Right forelimb (tissue), 1 donor: ENCODE measurements at places on chromosomes 1 and 21.

DNA sequence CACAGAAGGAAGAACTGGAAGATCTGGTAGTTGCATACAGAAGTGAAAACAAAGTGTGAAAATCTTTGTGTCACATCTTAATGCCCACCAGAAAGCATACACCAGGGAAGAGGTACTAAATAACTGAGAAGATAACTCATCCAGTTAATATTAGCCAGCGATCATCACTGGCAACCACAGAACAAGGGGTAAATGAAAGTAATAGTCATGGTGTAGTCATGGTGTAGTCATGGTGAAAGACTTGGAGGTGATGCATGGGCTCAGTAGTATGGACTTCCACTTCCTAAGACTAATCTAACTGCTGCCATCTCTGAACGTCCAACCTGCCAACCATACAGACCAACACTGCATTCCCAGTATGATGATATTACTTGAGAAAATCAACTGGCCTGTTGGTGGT is 481.2 kb upstream of the NR5A2 start:
- no peak for DNase-seq

- DNase-seq = no peak
Observed at GRCh38 chr1:201471772-201472171, 2.8 kb upstream of the PHLDA3 start.

- no peak for DNase-seq
Observed at GRCh38 chr1:30748699-30749401, 8.7 kb downstream of the LAPTM5 start.

- no peak for DNase-seq
Observed at GRCh38 chr1:174652569-174653280, 205.0 kb downstream of the GPR52 start.

DNA sequence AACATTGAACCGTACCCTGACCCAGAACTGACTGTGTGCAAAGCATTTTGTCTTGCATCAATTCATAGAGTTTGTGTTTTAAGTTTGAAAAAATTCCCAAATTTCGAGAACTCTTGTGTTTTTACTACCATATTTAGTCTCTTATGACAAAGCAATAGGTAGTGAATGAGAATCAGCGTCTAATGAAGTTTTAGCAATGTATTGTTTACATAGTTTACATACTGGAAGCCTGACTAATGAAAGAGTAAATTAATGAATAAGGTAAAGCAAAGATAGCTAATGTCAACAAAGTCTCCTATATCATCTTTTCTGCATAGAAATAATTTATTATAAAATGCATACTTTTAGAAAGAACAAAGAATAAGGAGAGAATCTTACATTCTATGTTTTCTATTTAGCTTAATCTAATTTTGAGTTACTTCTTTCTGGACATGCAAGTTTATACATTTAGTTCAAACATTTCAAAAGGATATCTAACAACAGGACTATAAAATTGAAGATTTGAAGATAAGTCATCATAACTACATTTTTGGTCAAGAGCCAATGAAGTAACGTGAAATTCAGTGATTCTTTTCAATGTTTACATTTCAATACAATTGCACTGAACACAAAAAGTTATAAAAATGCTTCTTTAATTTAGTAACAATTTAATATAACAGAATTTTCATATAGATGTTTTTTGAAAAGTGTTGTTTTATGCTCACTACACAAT is 1943.7 kb downstream of the NCAM2 start:
- DNase-seq = no peak

GRCh38 chr1:203282720-203283542 is 22.4 kb upstream of the BTG2 start:
- DNase-seq = no peak

DNA sequence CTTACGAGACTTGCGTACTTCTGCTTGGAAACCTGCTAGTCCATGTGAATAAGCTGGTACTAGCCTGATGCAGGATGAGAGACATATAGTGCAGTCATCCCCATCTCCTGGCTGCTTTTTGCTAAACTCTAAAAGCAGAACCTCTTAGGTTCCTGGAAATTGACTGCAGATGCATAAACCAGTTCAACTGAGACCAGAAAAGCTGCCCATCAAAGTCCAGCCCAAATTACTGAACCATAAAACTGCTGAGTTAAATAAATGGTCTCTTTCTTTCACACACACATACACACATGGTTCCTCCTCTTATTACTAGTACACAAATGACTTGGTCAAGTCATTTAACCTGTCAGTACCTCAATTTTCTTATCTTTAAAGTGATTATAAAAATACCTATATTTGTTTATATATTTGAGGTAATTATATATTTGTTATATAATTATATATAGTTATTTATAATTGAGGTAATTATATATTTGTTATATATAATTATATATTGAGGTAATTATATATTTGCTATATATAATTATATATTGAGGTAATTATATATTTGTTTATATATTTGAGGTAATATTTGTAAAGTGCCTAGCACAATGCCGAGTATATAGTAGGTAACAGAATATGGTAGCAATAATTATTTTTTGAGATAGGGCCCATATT is 25.2 kb upstream of the RABGAP1L start:
- DNase-seq = no peak

DNA sequence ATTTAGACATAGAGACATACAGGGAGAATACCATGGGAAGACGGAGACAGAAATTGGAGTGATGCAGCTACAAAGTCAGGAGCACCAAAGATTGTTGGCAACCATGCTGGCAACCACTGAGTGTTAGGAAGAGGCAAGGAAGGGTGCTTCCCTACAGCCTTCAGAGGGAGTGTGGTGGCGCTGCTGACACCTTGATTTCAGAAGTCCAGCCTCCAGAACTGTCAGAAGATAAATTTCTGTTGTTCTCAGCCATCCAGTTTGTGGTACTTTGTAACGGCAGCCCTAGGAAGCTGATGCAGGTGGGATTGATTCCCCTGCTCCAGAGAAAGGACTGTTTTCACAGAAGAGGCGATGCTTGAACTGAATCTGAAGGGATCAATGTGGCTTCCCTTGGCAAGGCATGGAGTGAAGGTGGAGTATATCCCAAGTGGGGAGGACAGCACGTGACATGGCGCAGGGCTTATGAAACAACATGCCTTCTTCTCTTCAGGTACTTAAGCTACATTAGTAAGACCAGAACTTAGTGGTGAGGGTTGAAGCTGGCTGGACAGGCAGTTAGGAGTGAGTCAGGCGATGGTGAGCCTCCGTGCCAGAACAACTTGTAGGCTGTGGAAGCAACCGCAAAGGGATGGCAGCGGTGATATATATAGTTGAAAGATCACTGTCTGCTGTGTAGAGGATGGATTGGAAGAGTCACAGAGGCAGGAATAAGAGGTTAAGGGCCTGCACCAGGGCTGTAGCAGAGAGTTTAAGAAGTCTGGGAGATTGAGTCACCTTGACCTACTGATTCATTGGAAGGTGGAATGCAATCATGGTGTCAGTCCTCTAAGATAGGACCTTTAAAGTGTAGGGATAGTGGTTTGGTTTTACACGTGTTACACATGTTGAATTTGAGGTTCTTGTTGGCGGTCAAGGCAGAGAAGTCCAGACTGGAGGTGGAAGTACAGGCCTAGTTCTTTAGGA is 2.1 kb downstream of the LEPR start:
- DNase-seq = no peak

DNA sequence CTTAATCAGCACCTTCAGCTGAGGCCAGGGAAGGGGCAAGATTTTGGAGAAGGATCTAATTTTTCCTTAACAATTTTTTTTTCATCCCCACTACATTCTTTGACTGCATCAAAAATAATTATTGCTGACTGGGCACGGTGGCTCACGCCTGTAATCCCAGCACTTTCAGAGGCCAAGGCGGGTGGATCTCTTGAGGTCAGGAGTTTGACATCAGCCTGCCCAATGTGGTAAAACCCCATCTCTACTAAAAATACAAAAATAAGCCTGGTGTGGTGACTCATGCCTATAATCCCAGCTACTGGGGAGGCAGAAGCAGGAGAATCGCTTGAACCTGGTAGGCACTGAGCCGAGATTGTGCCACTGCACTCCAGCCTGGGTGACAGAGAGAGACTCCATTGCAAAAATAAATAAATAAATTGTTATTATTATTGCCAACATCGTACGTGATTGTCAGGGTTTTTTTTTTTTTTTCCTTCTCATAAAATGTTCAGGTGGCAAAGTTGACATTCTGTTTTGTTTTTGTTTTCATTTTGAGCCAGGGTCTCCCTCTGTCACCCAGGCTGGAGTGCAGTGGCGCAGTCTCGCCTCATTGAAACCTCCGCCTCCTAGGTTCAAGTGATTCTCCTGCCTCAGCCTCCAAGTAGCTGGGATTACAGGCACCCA is 37.3 kb upstream of the MORC3 start:
- no peak for DNase-seq

DNA sequence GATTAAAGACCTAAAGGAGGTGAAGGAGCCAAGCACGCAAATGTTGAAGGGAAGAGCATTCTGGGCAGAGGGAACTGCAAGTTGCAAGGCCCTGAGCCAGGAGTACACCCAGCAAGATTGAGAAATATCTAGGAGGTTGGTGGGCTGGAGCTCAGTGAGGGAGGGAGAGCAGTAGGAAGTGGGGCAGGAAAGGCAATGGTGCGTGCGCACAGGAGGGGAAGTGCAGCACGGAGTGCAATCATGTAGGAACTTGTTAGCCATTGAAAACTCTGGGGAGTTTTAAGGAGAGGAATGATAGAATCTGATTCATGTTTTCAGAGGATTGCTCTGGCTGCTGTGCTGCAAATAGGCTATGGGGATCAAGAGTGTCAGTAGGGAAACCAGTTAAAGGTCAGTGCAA is 13.2 kb upstream of the IGSF3 start:
- DNase-seq = no peak

GRCh38 chr1:154344977-154345837 is 19.9 kb downstream of the ATP8B2 start:
- DNase-seq = no peak

- DNase-seq = no peak
Observed at GRCh38 chr1:4003846-4004505, 103.9 kb upstream of the C1orf174 start.

- no peak for DNase-seq
Observed at GRCh38 chr1:93695411-93696005, 13.9 kb upstream of the BCAR3 start.

DNA sequence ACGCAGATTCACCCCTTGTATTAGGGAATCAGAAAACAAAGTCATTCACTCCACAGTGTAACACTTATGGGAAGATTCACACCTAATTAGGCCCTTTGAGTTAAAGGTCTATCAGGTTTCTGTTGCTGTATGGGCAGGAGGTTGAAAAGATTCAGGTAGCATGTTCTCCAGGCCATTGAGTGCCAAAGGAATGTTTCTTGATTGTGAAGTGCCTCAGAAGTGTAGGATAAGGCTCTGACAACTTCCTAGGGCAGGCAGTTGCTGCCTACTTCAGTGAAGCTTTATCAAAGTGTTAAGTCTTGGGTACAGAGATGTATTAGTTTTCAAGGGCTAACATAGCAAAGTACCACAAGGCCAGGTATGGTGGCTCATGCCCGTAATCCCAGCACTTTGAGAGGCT is 48.7 kb upstream of the RGS18 start:
- no peak for DNase-seq

- no peak for DNase-seq
Observed at GRCh38 chr1:169395955-169396354, 28.0 kb downstream of the BLZF1 start.

DNA sequence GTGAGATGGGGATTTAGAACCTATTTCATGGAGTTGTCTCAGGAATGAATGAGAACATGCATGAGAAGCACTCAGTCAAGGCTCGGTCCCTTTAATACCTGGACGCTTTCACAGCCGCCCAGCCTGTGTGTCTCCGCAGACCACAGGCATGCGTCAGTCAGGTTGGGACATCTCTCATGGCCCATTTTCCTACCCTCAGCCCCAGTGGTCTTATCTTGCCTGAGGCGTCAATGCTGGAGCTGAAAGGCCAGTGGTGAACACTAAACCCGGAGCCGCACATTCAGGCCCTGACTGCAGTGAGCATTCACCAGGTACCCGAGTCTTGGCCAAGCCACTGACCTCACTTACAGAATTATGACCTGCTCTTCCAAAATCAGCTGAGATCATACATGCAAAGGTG is 263.2 kb upstream of the RAB4A start:
- no peak for DNase-seq

DNA sequence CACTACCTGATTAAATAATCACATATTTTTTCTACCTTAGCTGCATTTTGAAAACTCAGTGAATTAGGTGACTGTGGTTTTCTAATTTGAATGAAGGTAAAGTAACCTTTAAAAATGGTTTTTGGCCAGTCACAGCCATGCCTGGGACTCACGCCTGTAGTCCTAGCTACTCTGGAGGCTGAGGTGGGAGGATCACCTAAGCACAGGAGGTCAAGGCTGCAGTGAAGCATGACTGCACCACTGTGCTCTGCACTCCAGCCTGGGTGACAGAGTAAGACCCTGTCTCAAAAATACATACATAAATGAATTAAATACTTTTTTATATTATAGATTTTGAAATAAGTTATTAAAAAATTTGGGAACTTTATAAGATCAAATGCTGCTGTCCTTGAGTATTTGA is 5.7 kb downstream of the CNST start:
- DNase-seq = no peak

DNA sequence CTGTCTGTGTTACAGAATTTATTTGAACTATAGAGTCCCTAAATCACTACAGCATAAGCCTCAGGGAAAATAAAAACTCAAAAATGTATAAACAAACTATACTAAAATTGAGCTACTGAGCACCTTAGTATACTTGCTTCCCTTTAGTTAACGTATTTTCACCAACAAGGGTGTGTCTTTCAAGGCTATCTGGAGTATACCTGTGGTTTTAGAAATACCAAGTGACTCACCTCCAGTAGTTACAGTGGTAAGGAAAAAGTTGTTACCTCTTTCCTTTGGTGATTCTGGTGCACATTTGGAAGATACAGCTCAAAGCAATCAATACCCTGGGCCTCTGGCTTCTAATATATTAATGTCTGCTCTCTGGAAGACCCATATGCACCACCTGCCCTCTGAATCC is 68.0 kb upstream of the C1orf105 start:
- no peak for DNase-seq

- no peak for DNase-seq
Observed at GRCh38 chr1:20593756-20594155, 4.9 kb downstream of the CDA start.

GRCh38 chr1:5651964-5652821 is 340.0 kb downstream of the NPHP4 start:
- DNase-seq = no peak

DNA sequence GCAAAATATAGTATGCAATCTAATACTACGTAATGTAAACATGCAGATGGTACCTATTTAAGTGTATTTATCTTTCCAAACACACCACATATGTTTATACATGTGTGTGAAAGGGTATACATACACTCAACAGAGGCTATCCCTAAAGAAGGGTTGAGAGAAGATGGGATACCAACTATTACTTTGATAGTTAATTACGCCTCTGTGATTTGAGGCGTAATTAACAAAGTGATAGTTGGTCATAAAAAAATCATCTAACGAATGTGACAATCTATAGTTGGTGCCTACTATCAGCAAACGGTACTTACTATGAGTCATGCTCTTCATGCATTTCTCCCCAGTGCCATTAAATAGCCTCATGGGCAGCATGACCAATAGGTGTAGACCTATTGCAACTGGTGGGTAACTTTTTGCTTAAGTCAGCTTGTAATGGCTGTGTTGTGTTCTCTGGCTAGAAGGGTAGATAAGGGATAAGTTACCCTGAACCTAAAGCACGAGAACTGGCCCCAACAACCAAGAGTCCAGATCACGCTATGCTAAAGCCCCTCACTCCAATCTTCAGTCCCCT is 15.3 kb downstream of the RCAN1 start:
- DNase-seq = no peak
